GM03348 (cell line): ENCODE measurements at places on chromosomes 1 and 21.

- peak; percentile 69 for DNase-seq
These were observed 38.8 kb upstream of the HIVEP3 start for GRCh38 chr1:41957568-41957967.

DNA sequence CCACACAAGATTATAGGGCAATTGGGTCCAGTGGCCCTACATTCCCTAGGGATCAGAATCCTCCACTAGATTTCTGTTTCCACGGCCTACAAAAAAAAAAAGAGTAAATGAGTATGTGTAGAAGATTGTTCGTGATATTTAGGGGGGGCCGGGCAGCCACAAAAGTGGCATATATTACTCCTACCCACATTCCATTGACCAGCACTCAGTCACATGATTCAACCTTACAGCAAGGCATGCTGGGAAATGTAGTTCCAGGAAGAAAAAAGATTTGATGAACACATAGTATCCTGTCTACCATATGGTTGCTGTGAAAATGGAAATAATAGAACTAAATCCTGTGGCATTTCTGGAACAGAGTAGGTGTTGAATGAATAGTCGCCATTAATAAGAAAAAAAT lies 43.4 kb upstream of the GJB5 start:
- DNase-seq: no peak

DNA sequence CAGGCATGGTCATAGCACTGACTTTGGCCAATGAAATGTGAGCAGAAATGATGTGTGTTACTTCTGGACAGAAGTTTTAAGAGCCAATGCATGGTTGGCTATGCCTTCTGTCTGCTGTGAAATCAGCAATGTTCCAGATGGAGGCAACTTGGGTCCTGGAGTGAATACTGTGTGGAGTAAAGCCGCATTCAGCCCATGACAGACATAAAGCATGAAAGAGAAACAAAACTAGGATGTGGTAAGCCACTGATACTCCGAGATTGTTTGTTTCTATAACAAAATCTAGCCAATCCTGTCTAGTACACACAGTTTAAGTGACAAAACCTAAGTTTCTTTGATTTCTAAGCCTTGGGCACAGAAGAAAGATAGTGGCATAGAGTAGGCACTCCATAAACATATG lies 47.1 kb upstream of the ARHGAP29 start:
- no peak for DNase-seq

DNA sequence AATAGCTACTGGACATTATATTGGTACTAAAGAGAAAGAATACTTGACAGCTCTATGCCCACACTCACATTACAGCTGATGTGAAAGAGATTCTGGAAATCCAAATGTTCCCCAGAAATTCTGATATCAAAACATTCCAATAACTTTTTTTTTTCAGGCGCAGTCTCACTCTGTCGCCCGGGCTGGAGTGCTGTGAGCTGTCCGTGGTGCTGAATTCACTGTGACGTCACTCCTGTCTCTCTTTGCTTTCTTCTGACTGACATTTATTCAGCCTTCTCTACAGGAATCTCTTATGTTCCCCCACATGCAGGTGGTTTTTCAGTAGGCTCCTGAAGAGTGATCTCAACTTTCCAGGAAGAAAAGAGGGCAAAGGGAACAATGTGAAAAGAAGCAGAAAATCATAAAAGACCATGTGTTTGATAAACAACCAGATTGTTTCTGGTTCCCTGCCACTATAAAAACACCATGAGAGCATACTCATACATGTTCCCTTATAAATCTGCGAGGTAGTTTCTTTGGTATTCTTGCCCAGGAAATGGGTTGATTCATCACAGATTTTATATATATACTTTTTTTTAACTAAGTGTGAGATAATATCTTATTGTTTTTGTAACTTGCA lies 6.2 kb downstream of the S100A7A start:
- peak; percentile 62 for DNase-seq

DNA sequence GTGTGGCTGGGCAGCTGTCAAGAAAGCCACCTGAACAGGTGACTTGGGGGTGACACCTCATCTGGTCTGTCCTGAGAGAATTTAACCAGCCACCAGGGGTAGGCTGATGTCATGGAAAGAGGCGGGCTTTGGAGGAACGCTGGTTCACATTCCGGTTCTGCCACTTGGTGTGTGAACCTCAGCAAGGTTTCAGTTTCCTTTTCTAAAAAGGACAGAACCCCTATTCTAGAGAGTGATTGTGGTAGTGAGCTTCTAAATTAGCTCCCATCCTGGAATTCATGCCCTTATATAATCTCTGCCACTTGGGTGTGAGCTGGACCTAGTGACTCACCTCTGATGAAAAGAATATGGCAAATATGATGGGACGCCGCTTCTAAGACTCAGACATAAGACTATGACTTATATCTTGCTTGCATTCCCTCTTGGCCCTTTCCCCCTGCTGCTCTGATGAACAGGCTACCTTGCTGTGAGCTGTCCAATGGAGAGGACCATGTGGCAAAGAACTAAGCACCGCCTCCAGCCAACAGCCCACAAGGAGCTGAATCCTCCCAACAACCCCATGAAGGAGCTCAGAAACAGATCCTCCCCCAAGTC lies 332.1 kb downstream of the RRAGC start:
- no peak for DNase-seq

DNA sequence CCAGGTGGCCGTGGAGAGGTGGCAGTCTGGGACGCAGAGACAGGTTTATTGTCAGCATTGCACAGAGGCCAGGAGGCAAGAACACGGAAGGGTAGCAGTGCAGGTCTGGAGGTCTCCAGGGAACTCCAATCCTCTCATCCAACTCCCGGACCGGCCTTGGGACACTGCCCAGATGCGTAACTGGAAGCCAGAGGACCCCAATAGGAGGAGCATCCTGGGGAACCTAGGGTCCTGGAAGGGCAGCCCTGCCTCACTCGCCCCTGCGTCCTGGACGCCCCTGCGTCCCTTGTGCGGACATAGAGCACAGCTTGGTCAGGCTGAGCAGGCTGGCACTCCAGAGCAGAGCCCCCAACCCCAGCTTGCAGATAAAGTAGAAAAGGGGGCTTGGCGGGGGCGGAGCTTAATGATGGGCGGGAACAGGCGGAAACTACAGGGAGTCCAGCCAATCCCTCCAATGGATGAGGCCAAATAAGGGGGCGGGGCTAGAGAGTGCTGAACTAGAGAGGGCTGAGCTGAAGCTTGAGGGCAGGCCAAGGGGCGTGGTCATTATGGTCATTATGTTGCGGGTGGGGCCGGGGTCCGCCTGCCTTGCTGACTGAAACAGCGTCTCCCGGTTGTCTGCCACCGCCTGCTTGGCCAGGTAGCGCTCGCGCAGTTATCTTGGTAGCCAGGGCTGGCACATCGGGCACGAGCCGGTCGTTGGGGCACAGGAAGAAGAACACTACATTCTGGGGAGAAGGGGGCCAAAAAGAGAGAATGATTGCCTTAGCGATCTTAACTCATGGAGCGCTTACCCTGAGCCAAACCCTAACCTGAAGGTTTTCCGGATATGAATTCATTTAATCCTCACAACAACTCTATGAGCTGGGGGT lies 3.7 kb upstream of the ARHGEF19 start:
- peak; percentile 67 for DNase-seq

DNA sequence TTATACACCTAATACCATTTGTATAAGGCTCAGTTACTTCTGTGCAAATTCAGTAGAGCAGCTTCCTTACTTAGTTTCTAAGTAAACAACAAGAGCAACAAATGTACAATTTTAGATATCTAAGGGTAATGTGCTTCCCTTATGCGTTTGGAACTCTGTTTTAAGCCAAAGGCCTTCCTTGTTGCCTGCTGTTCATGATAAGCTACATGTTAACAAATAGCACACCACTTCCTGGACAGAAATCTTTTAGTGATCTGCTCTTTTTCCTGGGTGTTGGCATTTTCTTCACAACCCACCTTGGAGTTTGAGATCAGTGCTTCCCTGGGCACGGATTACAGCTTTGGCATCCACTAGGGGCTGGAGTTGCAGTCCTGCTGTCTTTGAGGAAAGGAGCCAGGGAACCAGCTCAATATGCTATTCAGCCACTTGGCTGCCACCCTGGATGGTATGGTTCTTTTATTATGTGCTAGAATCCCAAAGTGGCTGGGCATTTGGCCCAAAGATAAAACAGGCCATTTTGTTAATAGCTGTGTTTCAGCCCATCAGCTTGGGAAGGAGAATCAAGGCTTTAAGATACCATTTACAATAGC lies 55.6 kb upstream of the ADAR start:
- DNase-seq: no peak
